ENCODE measurements at places on chromosomes 16 and 17.
A peak's percentile ranks its signal among the peaks of the same experiment; 100 is the strongest.

DNA sequence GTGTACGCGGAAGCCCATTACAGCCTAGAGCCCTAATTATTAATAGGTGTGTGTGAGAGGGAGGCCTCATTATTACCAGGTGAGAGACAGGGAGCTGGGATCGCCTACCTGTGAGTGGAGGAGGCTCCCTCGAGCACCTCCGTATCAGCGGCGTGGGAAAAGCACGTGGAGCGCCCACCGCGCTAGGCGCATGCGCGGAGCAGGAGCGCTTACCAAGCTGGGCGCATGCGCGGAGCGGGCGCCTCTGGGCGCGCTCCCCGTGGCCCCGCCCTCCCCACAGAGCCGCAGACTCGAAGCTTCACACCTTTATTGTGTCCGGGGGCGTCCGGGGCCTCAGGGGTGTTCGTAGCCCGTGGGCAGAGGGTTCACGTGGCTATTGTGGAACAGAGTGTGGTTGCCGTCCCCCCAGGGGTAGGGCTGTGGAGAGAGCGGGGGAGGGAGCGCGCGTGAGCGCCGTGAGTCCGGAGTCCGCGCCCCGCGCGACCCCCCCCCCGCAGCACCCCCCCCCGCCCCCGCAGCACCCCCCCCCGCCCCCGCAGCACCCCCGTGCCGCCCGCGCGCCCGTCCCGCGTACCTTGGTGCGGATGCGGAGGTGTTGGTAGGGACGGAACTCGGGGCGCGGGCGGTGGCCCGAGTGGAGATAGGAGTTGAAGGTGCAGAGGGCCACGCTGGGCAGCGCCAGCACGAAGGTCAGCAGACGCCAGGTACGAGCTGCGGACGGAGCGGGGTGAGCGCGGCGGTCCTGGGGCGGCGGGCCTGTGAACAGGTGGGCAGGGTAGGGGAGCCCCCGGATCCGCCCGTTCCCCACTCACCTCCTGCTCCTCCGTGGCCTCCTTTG, 500 bp downstream of the COX6A2 start:
- DNase-seq = peak; percentile 77

- DNase-seq = peak; percentile 17
Observed at GRCh38 chr17:81976332-81977210, 858 bp upstream of the ASPSCR1 start.

DNA sequence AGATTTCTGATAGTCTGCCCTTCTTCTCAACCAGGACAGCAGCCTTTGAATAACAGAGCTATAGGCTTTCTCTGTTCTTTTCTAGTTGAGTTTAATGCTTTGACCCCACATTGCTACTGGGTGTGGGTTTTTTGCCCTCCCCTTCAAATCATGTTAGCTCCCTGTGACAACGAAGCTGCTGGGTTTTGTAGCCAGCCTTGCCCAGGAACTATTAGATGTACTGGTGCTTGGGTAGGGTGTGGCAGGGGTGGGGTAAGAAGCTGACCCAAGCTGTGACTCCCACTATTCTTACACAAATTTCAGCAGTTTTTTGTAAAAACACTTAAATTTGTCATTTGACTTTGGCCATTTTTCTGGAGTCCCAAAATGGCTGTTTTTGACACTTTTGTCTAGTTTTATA, 69.7 kb downstream of the NLK start:
- DNase-seq = no peak

GRCh38 chr17:34675605-34676004, 96.2 kb downstream of the TMEM132E start:
- no peak for DNase-seq

GRCh38 chr16:59274141-59274540, 540.0 kb upstream of the GOT2 start:
- DNase-seq = no peak

- DNase-seq = no peak
Observed at GRCh38 chr17:73522107-73522506, 122.1 kb downstream of the SDK2 start.

GRCh38 chr16:66265556-66266141, 100.8 kb upstream of the CDH5 start:
- no peak for DNase-seq
